ENCODE measurements at places on chromosomes 13 and 19.

DNA sequence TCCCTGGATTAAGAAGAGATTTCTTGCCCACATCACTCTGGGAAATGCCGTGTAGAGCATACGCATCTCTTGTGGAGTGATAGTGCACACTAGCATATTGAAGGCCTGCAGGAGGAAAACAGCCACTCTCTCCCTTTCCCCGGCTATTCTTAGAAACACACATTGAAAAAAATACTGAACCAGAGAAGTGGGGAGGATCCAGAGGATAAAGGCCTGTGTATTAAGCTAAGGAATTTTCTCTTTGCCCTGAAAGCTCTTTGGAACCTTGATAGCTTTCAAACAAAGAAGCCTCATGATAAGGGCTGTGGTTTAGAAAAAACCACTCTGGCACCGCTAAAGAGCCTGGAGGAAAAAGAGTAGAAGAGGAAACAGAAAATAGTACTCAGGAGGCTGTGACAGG lies 386.1 kb upstream of the NBEA start:
- DNase-seq, result no peak

DNA sequence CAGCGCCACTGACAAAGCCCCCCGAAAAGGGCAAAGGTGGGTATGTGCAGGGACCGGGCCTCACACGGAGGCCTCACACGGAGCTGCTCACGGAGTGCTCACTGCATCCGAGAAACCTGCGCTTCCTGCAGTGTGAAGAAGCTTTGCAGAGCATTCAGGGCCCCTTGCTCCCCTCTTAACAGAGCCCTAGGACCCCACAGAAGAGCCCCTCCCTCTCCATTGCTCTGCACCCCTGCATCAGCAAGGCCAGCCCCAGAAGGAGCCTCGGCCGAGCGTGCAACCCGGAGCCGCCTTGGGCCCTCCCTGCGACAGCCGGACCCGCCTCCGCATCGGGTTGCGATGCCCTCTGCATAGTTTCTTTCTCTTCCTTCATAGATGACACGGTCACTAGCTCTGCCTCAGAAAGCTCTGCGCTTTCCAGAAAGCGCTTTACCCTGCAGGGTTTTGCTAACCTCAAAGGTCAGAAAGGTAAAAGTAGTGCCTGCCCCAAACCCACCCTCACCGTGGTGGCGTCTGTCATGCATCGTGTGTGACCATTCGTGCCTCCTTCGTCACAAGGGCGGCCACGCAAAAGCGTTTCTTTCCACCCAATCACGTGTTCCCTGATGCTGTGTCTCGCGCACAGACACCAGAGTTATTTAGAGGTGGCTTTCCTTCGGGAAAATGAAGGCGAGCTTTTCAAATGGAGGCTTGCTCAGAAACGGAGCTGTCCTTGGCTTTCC lies 15.7 kb upstream of the F7 start:
- DNase-seq, result no peak

DNA sequence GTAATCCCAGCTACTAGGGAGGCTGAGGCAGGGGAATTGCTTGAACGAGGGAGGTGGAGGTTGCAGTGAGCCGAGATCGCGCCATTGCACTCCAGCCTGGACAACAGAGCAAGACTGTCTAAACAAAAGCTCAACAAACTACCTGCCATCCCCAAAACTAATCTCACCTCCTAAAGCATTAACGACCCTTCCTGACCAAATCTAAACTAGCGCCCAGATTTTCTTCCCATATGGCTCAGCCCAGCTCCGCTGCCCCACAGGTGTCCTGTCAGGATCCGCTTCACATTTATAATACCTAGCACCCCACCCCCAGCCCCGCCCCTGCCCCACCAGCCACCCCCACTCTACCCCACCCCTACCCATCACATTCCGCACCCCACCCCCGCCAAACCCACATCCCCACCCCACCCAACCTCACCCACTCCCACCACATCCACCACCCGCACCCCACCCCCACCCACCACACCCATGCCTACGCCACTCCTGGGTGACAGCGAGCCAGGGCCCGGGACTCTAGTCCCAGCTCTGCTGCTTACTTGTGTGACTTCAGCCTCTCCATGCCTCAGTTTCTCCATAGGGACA lies 599 bp downstream of the C19orf12 start:
- no peak for DNase-seq

DNA sequence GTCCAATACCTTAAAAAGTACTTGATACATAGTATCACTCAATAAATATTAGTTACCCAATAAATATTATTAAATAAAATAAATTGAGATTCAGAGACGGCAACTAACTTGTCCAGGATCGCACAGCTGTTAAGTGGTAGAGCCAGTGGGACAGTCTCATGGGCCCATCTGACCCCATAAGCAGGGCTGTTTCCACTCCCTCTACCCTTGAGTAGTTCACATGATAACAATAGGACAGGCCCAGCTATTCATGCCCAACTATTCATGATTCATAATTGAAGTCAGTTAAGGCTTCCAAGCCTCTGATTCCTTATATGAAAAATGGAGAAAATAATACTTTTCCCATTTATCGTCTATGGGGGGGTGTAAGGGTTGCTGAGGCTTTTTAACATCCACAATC lies 78.2 kb downstream of the C13orf42 start:
- no peak for DNase-seq

DNA sequence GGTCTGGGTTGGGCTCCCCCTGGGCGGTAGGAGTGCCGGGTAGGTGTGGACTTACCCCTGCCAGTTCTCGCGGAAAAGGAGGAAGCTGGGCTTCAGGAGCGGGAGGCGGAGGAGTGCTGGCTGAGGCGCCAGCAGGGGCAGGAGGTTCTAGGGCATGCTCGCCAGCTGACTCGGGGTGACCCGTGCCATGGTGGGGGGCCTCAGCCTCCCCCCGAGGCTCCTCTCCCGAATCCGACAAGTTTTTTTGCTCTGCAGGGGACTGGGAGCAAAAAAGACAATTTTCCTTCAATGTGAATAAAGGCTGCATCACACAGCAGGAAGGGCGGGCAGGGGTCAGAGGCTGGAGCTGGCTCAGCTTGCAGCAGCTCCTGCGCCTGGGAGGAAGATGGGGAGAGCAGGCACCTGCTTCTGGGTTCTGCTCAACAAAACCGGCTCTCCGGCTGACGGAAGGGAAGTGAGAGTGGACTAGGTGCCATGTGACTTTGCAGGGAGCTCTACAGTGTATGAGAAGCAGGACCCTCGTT lies 26.5 kb downstream of the RANBP3 start:
- no peak for DNase-seq

GRCh38 chr19:46073268-46073922 lies 32.6 kb upstream of the IGFL4 start:
- DNase-seq, result no peak

DNA sequence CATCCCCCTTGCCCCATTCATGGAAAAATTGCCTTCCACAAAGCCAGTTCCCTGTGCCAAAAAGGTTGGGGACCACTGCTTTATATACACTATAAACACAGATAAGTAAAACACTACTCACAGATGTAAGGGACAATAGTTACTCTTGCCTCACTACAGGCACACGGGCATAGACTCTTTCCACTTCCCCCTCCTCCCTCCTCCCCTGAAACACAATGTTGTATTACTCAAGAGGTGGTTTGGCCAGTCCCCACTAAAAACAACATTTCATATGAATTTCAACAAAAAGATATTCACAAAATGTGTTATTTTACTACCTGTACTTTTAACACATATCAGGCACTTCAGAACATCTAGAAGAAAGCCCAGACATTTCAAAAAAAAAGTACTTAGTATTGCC lies 45.1 kb downstream of the EPSTI1 start:
- peak; percentile 15 for DNase-seq

DNA sequence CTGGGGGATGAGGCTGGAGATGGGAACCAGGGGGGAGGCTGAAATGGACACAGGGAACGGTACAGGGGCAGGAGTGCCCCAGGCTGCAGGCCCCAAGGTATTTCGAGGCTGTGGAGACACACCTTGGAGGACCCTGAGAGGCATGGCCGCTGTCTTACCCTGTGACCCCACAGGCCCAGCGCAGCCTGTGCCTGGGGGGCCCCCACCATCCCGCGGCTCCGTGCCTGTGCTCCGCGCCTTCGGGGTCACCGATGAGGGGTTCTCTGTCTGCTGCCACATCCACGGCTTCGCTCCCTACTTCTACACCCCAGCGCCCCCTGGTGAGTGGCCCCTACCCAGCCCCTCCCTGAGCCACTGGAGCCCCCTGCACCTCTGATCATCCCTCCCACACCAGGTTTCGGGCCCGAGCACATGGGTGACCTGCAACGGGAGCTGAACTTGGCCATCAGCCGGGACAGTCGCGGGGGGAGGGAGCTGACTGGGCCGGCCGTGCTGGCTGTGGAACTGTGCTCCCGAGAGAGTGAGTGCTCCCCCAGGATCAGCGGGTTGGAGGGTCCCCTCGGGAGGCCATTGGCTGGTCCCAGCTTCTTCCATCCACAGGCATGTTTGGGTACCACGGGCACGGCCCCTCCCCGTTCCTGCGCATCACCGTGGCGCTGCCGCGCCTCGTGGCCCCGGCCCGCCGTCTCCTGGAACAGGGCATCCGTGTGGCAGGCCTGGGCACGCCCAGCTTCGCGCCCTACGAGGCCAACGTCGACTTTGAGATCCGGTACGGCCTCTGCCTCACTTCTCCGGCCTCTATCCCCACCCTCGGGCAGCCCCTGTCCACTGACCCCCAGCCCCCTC lies 16.9 kb upstream of the SPIB start:
- no peak for DNase-seq

- no peak for DNase-seq
Measured at GRCh38 chr19:31658993-31659896, 310.0 kb upstream of the TSHZ3 start.

DNA sequence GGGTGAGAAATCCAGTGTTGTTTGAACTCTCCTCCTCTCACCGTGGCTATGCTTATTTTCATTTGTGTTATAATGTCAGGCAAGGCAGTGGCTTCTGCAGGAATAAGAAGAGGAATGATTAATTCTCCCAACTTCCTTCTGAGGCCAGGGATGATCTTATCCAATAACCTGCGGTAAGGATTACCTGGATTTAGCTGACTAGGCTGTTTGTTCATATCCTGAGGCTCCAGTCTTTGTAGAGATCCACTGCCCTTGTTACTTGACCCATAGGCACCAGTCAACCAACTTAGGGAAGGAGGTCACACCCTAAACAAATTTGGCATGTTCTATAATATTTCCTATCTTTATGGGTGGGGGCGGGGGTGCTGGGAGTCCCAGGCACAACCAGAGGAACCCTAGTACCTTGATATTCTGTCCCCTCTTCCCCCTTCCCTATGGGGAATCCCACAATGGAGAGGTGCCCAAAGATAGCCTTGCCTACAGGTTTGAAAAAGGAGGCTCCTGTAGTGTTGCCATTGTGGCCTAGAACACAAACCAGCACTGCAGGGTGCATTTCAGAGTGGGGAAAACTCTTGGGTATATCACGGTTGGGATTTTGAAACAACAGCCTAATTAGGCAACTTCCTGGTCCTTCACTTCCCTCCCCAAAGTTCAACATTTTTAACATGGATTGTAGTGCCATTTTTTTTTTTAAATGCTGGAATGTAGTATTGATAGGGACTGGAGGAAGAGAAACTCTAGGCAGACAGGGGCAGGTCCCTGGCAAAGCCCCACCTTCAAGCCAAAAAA lies 977.5 kb upstream of the SPRY2 start:
- DNase-seq, result no peak

- peak; percentile 35 for DNase-seq
Measured at GRCh38 chr19:4914736-4915501, 5.6 kb downstream of the UHRF1 start.

GRCh38 chr13:114328034-114328433 lies 13.7 kb downstream of the CHAMP1 start:
- DNase-seq, result no peak

DNA sequence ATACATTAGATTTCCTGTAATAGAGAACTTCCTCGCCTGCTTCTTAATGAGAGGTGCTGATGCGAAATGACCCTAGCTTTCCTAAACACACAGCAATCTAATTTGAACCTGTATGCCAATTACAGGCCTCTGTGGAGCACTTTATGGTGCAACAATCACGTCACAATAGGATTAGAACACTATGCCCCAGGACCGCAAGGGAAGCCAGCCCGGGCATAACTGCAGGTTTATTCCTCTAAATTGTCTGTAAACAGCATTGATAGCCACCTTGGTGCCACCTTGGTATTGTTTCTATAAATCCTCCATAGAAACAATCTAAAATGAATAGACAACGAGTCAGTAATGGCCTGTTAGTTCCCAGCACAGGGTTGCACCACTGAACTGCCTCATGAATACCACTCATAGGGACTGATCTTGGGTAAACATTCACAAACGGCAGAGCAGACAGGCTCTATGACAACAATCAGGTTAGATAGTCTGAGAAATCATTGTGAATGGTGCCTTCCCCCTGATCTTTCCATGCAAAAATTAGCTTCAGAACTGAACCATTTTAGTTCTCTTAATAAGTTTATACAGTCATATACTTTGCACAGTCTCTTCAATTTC lies 182.5 kb upstream of the OBI1 start:
- no peak for DNase-seq

DNA sequence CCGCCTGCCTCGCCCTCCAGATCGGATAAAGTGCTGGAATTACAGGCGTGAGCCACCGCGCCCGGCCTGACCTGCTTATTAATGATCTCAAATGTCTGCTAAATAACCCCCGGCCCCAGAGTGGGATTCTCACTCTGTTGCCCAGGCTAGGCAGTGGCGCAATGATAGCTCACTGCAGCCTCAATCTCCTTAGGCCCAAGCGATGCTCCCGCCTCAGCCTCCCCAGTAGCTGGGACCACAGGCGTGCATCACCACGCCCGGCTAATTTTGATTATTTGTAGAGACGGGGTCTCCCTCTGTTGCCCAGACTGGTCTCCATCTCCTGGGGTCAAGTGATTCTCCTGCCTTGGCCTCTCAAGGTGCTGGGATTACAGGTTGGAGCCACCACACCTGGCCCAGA lies 626 bp upstream of the ATP5F1D start:
- DNase-seq, result no peak

DNA sequence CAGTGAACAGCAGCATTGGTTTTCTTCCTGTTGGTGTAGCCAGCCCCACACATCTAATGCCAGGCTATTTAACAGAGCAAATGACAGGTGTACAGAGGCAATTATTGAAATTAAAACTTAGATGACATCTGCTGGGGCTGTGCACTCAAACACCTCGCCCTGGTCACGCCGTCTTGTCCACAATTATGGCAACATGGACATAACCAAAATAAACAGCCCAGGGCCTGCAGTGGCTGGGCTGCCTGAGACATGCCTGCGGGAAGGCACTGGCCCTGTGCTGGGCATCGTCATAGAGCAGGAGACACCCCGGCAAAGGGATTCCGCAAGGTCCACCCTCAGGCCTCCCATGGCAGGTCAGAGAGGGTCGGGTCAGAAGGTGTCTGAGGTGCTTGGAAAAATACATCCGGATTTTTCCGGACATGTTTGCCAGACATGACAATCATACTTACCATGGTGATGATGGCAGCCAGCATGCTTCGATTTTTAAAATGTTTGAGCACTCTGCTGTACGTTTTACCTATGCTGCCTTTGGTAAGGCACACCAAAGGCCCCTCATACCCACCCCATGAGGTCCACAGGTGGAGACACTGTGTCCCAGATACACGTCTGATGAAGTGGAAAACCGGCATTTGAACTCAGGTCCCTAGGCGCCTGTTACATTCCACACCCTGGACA lies 47.8 kb downstream of the TSHZ3 start:
- DNase-seq, result no peak

- no peak for DNase-seq
Measured at GRCh38 chr13:44955406-44955805, 33.9 kb downstream of the NUFIP1 start.
